Coronary artery (tissue), 2 donors: ENCODE measurements at places on chromosomes 3 and 15.

- DNase-seq = no peak
These were observed 630.4 kb upstream of the TBL1XR1 start for GRCh38 chr3:177827511-177828207.

- DNase-seq = no peak
These were observed 29.8 kb downstream of the NGRN start for GRCh38 chr15:90295270-90295648.

DNA sequence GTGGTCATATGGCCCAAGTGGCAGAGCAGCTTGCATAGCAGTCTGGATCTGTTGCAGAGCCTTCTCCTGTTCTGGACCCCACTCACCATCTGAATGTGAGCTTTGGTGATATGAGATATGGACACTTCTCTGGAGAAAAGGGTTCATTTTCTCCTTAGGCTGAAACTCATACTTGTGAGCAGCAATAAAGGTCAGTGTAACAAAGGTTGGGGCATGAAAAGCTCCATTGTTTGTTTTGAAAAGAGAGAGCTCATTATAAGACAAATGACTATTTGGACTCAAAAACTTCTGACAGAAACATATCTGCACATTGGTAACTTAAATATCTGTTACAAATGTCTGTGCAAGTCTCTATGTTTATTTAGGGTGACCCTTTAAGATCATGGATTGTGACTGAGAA, 517.3 kb downstream of the MFSD1 start:
- no peak for DNase-seq

- DNase-seq = no peak
These were observed 155.2 kb upstream of the CGNL1 start for GRCh38 chr15:57221134-57221533.

- DNase-seq = no peak
These were observed 132.8 kb upstream of the ZPLD1 start for GRCh38 chr3:102302020-102302419.

DNA sequence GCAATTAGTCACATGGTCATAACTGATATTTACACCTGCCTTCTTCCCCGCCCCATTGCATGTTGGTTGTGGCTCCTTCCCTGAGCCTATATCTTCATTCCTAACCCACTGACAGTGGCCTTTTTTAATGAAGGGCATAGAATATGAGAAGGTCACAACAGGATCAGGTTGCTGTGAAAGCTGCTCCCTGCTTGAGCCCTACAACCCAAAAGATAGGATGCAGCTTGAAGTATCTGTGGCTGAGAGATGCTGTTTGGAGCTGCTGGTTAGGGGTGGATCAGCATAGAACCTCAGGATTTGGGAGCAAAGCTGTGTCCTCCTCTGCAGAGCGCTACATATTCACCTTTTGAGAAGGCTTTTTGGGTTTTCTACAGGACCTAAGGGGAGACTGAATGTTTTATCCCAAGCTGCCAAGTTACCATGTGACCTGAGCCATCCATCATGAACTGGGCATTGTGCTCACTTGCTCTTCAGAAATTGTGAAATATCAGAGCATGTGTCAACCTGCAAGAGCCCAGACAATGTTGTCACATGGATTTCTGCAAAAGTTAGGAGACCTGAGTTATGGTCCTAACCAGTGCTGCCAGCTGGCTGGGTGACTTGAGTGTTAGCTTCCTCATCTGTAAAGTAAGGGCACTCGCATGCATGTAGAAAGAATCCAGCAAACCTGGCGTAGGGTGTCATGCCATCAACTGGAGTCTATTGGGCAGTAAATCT, 49.8 kb upstream of the ARL8B start:
- no peak for DNase-seq

GRCh38 chr3:171690281-171690680, 120.0 kb downstream of the PLD1 start:
- DNase-seq = no peak

GRCh38 chr15:38652183-38652794, 87.7 kb upstream of the RASGRP1 start:
- no peak for DNase-seq

DNA sequence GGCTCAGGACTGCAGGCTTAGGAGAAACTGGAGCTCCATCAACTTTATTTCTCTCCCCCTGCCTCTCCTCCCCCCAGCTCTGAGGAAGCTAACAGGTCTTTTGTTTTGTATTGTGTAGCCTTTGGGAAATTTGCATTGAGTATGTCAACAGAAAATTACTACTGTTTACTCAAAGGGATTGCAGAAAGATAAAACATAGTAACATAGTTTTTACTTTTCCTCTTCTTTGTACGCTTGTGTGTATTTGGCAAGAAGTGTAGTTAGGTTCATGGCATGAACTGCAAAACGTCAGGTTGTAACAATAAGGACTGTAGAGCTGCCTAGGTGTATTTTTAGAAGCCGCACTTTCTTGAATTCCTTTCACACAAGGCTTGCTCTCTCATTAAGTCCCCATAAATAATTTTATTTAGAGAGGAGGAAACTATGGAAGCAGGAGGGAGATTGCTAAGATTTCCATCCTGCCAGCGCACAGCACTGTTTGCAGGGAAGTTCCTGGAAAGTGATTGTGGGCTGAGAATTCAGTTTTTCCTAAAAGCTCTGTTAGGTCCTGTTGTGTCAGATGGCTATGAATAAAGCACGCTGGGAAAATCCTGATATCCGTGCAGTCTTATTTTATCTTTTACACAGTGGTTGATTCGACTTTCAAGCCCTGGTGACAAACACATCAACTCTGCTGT, 21.1 kb upstream of the SATB1 start:
- DNase-seq = no peak

- no peak for DNase-seq
These were observed 17.1 kb upstream of the EPB42 start for GRCh38 chr15:43237842-43238470.

GRCh38 chr3:45060165-45060892, 34.2 kb downstream of the CLEC3B start:
- DNase-seq = no peak

GRCh38 chr3:127680146-127680661, 7.5 kb downstream of the ABTB1 start:
- DNase-seq = peak; percentile 47

DNA sequence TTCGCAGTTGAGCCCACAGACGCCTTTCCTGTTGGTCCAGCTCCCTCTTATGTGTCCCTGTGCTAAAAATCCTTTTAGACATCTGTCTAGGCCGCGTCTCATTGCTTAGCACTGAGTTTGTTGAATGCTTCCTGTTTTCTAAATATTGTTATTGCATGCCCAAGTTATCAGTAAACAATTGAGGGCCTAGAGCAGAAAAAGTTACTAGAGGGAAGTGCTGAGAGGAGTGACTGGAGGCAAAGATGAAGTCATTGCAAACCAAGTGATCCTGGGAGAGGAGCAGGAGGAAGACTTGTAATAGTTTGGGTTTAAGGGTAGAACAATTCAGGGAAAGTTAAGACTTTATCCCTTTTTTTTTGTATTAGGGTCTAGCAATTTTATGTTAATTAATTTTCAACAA, 88.1 kb downstream of the DCUN1D1 start:
- DNase-seq = no peak

GRCh38 chr15:45117308-45118130, 3.4 kb downstream of the DUOXA2 start:
- no peak for DNase-seq

DNA sequence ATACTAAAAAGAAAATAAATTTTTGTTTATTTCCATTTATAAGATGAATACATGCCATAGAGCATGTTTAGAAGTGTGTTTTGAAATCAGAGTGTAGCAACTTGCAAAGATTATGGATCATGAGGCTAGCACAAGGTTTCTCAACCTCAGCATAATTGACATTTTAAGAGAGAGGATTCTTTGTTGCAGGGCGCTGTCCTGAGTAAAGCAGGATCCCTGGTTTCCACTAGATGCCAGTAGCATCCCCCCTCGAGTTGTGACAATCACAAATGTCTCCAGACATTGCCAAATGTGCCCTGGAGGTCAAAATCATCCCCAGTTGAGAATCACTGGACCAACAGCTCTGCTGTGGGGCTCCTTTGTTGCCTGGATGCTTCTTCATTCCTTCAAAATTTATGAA, 128.5 kb upstream of the RBMS3 start:
- no peak for DNase-seq

GRCh38 chr15:31488437-31489204, 162.0 kb downstream of the KLF13 start:
- DNase-seq = peak; percentile 91

- DNase-seq = no peak
These were observed 49.9 kb upstream of the IL12A start for GRCh38 chr3:159938714-159939113.
